PC-3 (cell line): ENCODE measurements at places on chromosomes 6 and 20.

DNA sequence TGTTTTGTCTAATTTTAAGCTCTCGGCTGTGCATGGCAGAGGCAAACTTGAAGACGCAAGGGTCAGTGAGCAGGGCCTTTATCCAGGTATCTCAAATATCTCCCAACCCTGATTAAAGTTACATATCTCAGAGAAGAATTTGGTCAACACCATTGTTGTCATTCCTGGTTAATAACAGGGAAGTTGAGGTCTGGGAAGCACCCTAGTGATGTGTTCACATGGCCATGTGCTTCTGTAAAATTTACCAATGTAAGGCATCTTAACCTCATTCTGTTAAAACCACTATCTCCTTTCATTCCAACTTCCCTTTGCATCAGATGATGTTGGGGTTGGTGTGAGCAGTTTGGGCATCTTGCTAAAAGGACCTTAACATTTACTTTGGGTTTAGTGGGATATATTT lies 4.0 kb upstream of the FAM110A start:
- no peak for DNase-seq

DNA sequence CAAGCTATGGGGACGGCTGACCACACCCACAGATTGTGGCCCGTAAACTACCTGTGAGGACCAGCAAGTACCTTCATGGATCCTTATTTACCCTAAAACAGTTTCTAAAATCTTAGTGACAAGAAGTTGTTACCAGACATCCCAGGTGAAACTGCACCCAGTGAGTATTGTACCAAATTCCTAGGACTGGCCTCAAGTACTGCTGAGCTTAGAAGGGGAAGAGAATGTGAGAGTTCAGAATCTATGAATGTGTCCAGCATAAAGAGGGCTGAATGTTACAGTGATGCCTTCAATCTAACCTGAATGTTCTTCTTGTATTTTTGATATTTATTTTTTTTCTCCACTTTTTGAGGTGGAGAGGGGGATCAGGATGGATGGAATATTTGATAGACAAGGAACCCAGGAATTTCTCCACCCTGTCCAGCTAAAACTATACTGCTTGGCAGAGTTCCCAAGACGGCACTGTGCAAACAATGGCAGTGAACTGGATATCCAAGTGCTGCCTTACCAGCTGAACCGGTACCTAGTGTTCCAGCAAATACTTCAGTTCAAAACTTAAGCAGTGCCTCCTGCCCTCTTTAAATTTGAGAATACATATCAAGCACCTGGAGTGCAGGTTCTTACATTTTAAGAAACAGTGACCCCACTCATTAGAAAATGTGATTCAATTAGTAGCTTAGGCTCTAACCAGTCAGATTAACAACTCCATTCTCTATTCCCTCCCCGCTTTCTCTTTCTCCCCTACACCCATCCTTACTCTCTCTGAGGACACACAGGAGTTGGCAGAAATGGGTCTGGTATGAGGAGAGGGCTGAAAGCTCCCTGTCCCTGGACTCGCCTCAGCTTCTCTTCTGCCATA lies 427.3 kb upstream of the FLRT3 start:
- DNase-seq: peak; percentile 88

DNA sequence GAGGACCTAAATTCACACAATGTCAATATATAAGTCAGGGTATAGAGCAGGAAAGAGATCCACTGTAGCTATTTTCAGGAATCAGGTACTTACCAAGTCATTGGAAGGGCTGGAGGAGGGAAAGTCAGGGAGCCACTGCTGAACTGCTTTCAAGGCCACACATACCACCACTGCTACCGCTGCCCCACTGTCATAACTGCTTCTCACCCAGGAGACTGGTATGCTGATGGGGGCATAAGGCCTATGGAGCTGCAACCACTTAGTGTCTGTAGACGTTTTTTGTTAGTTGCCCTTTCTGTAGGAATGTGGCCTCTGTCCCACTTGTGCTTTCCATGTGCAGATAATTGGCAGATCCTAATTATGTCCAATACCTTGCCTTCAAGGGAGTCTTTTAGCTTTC lies 5.4 kb downstream of the SMAP1 start:
- DNase-seq: no peak

DNA sequence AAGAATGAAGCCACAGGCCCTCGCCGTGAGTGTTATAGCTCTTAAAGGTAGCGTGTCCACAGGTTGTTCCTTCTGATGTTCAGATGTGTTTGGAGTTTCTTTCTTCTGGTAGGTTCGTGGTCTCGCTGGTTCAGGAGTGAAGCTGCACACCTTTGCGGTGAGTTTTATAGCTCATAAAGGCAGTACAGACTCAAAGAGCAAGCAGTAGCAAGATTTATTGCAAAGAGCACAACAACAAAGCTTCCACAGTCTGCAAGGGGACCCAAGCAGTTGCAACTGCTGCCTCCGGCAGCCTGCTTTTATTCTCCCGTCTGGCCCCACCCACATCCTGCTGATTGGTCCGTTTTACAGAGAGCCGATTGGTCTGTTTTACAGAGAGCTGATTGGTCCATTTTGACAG lies 5.2 kb downstream of the HIVEP1 start:
- no peak for DNase-seq

GRCh38 chr6:62217866-62218265 lies 68.2 kb downstream of the KHDRBS2 start:
- no peak for DNase-seq

GRCh38 chr6:122673343-122673961 lies 63.2 kb downstream of the PKIB start:
- DNase-seq: peak; percentile 24

DNA sequence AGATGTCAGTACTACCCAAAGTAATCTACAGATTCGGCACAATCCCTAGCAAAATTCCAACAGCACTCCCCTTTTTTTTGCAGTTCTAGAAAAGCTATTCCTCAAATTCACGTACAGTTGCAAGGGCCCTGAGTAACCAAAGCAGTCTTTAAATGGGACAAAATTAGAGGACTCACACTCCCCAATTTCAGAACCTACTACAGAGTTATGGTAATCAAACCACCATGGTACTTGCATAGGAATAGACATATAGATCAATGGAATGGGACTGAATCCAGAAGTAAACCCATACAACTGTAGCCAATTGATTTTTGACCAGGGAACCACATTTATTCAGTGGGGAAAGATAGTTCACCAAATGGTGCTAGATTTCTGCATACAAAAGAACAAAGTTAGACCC lies 350.8 kb downstream of the CDKAL1 start:
- no peak for DNase-seq

GRCh38 chr6:5361396-5361795 lies 100.1 kb downstream of the FARS2 start:
- DNase-seq: peak; percentile 68

DNA sequence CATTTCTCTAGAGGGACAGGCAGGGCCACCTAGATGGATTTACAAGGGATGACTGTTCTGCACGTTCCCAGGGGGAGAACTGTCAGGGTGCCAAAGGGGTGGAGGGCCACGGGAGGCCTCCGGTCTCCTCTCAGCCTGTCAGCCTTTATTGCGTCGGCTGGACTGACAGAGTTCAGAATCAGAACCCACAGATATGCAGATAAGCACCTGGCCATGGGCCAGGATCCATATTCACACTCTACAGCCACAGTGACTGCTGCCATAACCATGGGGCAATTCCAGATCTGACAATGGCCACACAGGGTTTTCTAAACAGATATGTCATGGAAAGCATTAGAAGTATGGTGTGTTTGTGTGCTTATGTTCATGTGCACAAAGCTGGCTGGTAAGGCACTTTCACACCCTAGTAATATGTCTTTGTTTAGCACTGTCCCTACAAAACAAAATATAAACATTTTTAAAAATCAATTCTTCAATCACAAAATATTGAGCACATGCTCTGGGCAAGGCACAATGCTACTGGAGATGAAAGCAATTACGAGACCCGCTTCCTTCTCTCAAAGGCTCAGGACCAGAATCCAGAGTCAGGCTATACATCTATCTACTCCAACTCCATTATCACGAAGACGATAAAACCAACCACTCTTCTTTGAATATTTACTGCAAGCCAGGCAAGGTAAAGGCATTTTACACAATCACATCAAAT lies 29.1 kb downstream of the TRAM2 start:
- DNase-seq: peak; percentile 65

DNA sequence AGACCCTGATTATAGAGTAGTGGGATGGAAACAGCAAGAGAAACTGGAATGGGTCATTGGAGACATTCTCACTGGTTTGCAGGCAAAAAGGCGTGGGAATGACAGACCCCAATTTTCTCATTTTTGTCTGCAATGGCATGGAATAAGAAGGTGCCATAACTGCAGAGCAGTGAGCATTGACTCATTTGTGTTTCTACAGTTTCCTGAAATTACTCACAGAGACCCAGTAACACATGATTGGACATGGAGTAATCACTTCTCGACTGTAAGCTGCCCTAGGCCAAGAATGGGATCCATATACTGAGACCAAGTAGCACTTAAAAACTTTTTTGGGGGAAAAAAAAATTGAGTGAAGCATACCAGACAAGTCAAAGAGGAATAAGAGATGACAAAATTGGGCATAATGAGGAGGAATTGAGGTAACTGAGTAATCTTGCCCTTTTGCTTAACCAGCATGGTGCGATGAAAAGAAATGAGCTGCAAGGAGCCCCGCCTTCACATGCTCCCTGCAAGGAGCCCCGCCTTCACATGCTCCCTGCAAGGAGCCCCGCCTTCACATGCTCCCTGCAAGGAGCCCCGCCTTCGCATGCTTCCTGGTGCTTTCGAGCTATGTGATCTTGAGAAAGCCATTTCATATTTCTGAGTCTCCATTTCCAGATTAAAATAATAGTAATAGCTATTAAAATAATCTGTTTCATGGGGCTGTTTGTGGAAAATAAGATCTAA lies 44.1 kb downstream of the NHSL1 start:
- peak; percentile 53 for DNase-seq

DNA sequence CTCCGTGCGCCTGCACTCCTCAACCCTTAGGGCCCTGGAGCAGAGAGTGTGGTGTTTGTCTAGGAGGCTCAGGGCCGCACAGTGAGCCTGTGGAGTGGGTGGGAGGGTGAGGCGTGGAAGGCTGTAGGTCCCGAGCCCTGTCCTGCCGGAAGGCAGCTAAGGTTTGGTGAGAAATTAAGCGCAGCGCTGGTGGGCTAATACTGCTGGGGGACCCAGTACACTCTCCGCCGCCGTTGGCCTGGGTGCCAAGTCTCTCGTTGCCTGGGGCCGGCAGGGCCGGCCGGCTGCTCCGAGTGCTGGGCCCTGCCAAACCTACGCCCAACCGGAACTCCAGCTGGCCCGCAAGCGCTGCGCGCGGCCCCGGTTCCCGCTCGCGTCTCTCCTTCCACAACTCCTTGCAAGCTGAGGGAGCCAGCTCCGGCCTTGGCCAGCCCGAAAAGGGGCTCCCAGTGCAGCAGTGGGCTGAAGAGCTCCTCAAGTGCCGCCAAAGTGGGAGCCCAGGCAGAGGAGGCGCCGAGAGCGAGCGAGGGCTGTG lies 40.4 kb upstream of the MCUR1 start:
- DNase-seq: no peak

GRCh38 chr6:133055441-133055966 lies 185.7 kb upstream of the EYA4 start:
- DNase-seq: no peak

DNA sequence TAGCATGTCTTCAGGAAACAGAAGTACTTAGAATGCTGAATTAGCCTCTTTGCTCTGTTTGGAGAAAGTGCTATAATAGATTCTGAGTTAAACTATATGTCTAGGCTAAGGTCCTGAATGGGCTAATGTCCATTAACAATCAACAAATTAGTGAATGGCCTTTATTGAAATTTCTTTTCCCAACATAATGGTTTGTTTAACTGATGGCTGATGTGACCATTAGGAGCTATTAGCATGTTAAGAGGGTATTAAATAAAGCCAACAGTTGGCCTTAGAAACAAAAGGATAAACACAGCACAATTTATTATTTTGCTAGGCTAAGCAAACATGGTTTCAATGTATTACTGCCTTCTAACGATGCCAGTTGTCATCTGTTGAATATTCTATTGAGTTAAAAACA lies 234.3 kb upstream of the HS3ST5 start:
- no peak for DNase-seq

DNA sequence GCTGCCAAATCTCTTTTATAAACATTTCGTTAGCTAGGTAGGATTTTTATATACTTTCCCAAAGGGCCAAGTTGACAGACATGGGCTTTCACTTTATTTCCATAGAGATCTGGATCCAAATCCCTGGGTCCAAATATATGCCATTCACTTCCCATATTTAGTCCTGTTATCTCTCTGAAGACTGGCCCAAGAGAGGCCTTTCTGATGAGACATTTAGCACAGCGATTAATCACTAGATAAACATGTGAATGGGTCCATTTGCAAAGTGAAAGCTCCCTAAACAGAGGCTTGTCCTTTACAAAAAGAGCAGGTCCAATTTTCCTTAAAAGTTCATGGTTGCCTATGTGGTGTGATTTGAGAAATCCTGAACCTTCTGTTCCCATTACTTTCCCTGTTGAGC lies 132.6 kb downstream of the TRMT11 start:
- DNase-seq: peak; percentile 24

- DNase-seq: peak; percentile 50
Observed at GRCh38 chr6:57158658-57159057, 13.5 kb upstream of the BAG2 start.

DNA sequence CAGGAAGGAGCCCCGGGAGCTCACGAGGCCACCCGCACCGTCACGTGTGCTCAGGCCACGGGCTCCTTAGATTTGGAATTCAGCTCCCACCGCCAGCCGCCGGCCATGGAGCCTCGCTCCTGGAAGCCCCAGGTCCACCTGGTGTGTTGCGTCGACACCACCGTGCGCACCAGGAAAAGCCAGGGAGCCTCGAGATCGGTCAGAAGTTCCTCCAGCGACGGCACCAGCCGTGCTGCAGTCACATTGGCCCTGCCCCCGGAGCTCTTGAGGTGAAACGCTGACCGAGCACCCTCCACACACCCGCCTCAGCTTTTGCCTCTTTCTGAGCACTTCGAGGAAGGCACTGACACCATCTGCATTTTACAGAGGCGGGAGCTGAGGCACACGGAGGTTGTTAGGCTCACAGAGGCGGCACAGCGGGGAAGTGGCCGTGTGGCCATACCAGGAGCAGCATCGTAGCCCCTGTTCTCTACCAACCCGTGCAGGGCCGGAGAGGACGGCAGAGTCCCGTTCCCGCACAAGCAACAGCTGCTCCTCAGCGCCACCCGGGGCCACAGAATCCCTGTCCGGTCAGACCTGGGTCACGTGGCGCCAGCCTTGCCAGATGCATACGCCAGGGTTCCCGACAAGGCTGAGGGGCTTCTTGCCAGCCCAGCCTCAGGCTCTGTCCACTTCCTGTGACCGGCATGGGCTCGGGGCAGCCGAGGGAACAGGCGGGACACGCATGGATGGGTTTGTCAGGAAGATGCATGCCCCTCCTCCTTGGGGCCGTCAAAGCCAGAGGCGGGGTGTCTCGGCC lies 7.6 kb downstream of the NKAIN4 start:
- peak; percentile 19 for DNase-seq

- DNase-seq: no peak
Observed at GRCh38 chr20:32663335-32664011, 10.3 kb downstream of the C20orf203 start.
